CD4-positive, alpha-beta memory T cell (primary cell): ENCODE measurements at places on chromosomes 7 and 10. TPM values are rescaled to one million over a fixed set of nuclear protein-coding genes. Genes with fewer than 3 reads are reported as not detected.

Gene TMEM213
- total RNA-seq = not detected

Gene H2BK1
- 4.9 TPM for total RNA-seq

Gene RPP30
- total RNA-seq = 32.3 TPM

Gene TAS2R3
- total RNA-seq = 8.0 TPM

Gene MAT1A
- total RNA-seq = not detected

Gene HGF
- not detected for total RNA-seq

Gene CTAGE8
- 0.36 TPM for total RNA-seq

DNA sequence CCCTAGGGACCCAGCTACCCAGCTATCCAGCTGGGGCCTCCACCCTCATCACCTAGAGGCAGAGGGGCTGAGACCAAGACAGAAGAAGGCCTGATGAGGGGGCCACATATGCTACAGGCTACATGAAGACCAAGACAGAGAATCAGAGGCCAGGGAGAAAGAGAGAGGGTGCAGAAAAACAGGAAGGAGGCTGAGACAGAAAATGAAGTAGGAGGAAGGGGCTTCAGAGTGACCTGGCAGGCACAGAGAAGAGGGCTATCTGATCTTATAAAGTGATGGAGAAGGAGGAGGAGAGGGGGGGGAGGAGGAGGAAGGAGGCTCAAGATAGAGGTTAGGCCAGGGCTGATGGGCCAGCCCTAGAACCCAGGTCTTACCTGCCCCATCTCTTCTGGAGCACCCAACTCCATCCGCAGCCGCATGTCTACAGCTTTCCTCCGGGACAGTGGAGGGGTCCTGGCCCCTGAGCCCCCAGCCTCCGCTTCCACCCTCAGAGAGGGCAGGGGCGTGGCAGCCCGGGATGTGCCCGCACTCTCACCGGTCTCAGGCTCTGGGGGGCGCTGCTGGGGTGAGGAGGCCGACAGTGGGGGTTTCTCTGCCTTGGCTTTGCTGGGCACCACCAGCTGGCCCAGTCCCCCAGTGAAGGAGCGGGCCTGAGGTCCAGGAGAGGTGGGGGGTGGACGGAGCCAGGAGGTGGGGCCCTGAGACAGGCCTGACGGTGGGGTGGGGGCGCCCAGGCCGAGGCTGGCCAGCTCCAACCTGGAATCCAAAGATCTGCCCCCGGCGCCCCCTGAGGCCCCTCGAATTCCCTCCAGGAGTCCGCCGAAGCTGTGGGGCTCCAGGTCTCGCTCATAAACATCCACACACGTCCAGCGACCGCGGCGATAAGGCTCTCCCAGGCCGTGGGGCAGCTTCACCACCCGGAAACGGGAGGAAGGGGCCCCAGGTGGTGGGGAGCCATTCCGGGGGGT lies 1.8 kb downstream of the TSC22D4 start:
- DNase-seq = no peak

DNA sequence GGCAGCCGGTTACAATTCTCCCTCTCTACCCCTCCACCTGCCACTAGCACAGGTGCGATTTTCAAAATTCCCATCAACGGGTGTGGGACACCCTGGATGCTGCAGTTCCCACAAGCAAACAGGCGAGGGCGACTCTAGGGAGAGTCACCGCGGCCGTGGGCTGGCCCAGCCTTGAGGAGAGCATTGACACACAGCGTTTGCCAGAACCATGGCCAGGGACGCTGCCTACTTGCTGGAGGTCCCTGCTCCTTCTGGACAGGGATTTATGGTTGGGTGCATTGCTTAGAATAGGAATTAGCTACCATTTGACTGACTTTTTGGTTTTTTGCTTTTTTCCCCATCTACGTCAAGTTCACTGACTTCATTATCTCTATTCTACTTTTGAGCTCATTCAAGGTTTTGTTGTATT lies 19.0 kb upstream of the CLDN4 start:
- peak; percentile 37 for DNase-seq

DNA sequence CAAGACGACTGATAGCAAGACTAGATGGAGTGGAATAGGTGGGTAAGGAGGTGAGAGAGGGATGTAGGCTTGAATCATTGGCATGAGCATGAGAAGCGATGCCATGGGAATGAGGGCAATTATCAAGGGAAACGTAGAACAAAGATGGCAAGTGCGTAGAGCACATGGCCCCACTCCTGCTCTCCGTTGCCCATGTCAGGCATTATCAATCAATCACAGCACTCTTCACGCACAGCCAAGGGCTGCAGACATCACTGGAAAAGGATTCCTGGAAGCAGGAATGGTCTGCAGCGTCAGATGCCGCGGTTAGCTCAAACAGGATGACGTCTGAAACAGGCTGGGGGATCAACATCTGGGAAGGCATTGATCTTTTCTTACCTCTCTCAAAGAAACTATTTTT lies 25.6 kb upstream of the GALNTL5 start:
- no peak for DNase-seq
